NT2/D1 (cell line): ENCODE measurements at places on chromosomes 13 and 19.

GRCh38 chr13:102401265-102401664 lies 583 bp downstream of the FGF14 start:
- DNase-seq, result no peak

- no peak for DNase-seq
Observed at GRCh38 chr13:80239571-80240255, 101.2 kb downstream of the SPRY2 start.

GRCh38 chr19:39124136-39124764 lies 1.3 kb upstream of the PAK4 start:
- DNase-seq, result no peak

GRCh38 chr19:30691819-30692166 lies 319.6 kb downstream of the ZNF536 start:
- DNase-seq, result no peak

DNA sequence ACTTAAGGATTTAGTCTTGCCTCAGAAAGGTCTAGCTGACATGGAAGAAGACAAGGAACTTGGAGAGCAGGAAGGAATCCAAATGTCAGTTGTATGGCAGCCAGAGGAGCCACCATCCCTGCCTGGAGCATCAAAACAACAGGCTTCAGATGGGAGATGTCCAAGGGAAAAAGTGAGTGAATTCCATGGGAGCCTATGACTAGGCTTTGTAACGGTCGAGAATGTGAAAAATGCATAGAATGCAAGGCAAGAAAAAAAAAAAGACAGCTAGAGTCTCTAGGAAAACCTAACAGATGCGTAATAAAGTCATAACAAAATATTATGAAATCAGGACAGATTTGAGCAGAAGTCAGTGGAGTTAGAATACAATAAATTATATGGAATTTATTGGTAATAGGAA lies 183.7 kb upstream of the LSM14A start:
- no peak for DNase-seq

- peak; percentile 40 for DNase-seq
Observed at GRCh38 chr19:57099199-57099661, 20.6 kb upstream of the USP29 start.

- DNase-seq, result no peak
Observed at GRCh38 chr13:23739596-23739995, 149.6 kb downstream of the MIPEP start.

DNA sequence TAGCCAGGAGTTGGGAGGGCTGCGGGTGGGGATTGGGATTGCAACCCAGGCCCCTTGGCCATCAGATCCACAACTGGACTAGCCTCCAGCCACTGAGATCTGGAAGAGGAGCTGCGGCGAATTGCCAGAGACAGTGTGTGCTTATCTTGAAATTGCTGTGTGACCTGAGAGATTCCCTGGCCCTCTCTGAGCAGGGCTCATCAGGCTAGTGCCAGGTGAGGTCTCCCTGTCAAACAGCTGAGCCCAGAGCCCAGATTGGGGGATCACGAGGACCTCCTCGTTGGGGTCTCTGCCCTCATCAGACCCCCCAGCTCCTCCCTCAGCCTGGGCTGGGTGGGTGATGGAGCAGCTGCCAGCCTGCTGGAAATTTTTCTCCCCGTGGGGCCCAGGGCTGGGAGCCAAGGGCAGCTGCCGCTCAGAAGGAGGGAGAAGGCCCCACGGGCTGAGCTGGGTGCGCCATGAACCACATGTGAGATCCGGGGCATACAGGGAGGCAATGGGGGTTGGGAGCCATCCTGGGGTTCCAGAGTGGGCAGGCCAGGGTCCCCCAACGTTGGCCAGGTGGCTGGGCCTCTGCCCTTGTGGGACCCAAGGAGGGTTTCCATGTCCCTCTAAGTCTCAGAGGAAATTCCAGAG lies 7.2 kb downstream of the FUT5 start:
- no peak for DNase-seq

DNA sequence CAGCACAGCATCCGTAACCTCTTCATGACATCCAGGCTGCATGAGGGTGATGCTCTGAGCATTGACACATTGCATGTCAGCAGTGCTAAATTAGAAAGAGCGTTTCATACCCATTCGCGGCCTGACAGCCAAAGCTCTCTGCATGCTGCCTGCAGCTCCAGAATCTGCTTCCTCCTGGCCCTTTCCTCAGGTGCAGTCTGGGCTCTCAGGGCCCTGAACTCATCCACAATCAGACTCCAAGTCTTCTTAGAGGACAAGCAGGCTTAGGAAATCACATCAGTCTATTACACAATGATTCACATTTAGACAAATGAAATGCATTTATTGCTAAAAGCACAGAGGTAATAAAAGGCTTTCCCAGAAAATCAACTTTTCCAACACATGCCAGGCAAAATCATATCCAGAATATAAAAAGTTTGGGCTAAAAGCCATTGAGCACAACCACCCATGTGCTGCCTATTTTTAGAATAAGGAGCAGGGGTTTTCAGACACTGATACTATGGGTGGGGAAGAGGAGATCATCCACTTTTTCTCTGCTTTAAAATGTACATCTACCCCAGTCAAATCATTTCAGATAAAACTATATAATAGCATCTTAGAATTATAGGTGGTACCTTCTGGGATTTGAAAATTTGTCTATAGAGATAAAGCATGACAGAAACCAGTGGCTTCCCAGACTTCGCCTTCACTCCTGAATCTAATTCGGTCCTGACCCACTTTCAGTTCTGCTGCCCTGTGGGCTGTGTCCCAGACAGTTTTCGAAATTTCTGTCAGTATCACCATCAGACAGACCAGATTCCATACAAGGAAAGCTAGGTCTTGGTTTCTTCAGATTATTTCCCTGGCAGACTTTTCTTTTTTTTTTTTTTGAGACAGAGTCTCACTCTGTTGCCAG lies 109.3 kb downstream of the COL4A2 start:
- DNase-seq, result no peak

DNA sequence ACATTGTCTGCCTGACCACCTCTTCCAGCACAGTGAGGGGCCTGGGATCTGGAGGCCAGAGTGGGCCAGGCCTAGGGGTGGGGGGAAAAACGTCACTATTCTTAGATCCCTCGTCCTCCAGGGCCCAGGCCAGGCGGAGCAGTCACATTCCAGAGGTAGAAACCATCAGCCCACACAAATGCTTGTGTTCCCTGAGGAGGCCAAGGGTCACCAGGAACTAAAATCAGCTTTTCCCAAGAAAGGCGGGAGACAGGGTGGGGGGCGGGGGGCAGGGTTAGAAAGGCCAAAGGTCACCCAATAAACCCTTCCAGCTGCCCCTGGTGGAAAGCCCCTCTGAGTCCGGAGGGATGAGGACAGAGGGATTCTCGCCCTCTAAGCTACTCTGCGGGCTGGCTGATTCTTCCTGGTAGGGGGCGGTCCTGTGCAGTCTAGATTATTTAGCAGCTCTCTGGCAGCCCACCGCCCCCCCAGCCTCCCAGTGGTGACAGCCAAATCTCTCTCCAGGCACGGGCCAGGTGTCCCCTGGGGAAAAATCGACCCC lies 23.5 kb upstream of the CCL25 start:
- DNase-seq, result peak; percentile 51

GRCh38 chr19:40776364-40776763 lies 1.0 kb downstream of the MIA start:
- no peak for DNase-seq

DNA sequence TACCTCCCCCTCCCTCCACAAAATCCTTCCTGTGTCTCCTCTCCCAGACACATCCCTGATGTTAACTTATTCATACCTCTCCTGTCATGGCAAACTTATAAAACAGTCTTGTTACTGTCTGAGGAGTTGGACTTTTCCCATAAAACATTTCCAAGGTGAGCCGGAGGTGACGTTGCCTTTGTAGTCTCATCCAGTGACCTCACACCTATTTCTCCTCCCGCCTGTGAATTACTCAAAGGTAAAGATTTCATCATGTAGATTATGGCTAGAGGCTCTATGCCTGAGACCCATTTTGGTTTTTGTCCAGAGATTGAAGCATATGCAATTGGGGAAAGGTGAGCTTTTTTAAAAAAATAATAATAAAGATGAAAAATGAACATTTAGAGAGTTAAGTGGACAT lies 529.0 kb downstream of the MYO16 start:
- no peak for DNase-seq

- no peak for DNase-seq
Observed at GRCh38 chr13:85665286-85665685, 133.9 kb downstream of the SLITRK6 start.

DNA sequence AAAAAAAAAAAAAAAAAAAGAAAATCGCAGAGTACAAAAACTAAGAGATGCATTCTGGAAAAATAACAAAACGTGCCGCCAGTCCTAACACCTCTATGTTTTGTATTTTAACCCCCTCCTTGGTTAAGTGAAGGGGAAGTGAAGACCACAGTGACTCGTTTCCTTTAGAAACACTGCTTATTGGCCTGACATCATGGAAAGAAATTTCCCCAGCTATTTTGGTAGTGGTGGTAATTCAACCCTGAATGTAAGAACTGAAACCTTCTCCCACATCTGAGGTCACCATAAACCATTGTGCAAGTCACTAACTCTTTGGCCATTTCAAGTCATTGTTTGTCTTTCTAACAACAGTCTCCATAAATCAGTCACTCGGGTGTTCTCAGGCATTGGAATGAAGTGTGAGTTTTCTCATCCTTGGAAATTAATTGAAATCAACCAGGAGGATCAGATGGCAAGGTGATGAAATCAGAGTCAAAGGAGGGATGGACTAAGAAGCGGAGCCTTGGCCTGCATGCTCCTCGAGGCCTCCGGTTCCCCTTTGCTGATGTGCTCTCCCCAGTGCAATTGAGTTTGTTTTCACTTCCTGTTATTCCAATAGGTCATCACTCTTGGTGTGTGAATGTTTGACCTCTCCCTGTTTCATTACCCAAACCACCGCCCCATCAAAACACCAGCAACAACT lies 443.9 kb downstream of the FGF9 start:
- no peak for DNase-seq

DNA sequence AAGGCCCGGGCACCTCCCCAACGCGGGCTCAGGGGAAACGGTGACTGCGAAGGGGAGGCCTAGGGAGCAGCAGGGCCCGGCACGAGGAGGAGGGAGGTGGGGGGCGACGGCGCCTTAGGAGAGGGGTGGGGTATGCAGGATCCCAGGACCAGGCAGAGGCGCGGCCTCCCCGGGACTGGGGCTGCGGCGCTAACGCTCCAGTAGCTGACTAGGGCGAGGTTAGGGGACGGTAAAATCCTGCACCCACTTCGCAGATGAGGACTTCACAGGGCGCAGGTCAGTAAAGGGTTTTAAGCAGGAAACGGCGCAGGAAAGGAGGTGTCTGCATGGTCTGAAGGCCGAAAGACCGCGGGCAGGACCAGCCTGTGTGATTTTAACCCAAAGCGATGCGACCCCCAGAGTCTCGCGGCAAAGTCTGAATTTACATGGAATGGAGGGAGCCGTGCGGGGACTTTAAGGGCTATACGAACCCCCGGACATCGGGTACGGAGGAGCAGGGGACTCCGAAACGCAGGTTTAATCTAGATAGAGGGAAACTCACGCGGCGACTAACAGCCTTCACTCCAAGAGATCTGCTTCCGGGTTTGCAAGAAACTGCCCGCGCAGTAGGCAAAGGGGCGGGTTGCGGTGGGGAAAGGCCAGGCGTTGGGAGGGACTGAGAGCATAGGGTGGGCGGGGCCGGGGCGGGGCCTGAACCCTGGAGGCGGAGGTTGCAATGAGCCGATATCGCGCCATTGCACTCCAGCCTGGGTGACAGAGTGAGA lies at the start of gene ZNF665:
TSS of gene ZNF665 (minus strand) at position 588 of the 764 bp plus-strand sequence. CDS start 10,460 bp downstream, outside the sequence.
- DNase-seq, result peak; percentile 72

GRCh38 chr19:52237771-52238400 lies 31.5 kb upstream of the ZNF766 start:
- peak; percentile 36 for DNase-seq

DNA sequence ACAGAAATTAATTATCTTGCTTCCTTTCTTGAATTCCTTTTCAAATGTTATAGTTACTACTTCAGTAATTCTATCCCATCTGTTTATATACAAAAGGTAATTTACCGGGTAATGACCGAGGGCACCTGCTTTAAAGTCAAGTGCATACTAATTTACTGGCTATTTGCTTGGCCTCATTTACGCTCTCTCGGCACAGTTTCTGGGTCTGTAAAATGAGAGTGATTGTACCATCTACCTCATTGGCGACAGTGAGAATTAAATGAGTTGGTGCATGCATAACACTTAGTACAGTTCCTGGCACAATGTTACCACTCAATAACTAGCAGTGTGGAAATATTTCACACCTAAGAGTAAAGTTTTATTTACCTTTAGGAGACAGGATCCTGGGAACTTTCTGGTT lies 111.6 kb downstream of the GGACT start:
- no peak for DNase-seq

DNA sequence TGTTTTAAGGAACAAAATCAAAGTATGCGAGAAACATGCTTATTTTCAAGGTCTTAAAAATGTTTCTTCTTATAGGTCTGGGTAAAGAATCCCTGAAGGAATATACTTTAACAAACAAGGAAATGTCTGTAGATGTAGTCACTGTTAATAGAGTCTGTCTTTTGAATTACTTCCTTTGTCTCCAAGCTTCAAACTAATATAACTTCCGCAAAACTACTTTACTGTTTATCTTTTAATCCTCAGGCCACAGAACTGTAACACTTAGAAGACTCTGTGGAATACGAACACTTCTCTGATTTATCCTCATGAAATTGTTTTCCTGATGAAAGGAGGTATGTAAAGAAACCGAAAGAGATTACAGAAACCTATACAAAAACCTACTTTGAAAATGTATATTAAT lies 316.0 kb downstream of the PCDH9 start:
- no peak for DNase-seq

DNA sequence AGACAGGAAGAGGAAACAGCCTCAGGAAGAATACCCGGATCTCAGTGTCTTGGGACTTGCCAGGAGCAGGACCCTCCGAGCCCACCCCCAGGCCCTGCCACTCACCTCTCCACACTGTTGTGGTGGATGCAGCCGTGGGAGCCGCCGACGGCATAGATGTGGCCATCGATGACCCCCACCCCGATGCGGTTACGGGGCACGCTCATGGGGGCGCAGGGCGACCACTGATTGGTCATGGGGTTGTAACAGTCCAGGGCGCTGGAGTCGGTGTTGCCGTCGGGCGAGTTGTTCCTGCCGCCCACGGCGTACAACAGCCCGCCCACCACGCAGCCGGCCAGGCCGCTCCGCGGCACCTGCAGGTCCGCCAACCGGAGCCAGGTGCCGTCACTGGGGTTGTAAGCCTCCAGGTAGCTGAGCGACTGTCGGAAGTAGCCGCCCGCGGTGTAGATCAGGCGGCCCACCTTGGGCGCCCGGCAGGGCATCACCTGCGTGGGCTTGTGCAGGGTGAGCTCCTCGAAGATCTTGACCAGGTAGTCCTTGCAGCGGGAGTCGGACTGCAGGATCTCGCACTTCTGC lies 11.6 kb downstream of the KEAP1 start:
- DNase-seq, result no peak

- no peak for DNase-seq
Observed at GRCh38 chr19:48120505-48120904, 9.9 kb upstream of the PLA2G4C start.

- DNase-seq, result no peak
Observed at GRCh38 chr19:47107953-47108746, 5.4 kb downstream of the ZC3H4 start.
